ENCODE measurements at places on chromosomes 4 and X.

- no peak for DNase-seq
Measured at GRCh38 chr4:61773655-61774245, 573.6 kb downstream of the ADGRL3 start.

DNA sequence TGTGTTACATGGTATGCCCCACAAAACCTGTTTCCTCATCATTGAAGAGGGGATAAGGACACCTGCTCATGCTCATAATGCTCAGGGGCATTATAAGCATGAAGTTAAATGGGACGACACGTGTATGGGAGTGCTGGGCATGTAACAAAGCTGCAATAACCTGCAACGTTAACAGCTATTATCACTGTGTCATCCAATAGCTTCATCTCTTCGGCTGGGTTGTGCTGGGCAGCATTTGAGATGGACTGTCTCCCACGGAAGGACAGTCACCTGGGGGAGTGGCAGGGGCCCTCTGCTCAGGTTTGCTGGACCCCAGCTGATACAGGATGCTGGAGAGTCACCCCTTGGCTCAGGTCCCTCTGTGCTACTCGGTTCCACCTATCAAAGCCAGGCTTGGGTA lies 94.5 kb downstream of the NSUN7 start:
- no peak for DNase-seq

- no peak for DNase-seq
Measured at GRCh38 chr4:15451866-15452765, 17.6 kb upstream of the CC2D2A start.

- DNase-seq, result no peak
Measured at GRCh38 chr4:98663226-98664006, 5.0 kb upstream of the TSPAN5 start.

DNA sequence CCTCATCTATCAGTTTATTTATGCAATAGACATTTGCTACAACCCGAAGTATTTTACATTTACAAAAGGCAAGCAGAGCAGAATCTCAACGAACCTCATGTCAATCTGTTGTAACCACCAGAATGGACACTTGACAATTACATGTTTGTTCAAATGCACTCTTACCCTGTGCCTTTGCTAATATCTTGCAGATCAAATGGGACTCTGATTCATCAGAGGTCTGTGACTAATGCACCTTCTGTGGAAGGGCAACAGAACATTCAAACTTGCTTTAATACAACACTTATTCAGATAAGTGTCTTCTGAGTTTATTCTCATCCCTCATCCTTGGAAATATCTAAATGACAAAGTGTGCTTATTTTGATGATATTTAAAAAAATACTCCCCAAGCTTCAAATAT lies 644.7 kb upstream of the PCDH10 start:
- no peak for DNase-seq

DNA sequence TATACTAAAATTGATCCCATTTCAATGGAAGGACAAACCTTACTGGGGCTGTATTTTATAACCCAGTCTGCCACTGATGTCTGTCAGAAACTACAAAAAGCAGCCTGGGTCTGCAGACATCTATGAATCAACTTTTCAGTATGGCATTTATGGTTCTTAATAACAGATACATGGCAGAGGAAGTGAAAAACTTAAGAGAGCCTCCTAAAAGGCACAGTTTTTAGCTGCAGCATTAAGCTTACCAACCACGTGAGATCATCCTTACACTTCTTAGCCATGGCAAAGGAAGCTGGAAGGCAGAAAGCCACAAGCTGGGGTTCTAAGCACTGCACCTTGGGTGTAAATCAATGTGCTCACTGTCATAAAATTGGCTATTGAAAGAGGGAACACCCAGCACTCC lies 16.6 kb upstream of the UGT2B17 start:
- no peak for DNase-seq

- DNase-seq, result no peak
Measured at GRCh38 chr4:89682808-89683207, 154.2 kb downstream of the SNCA start.

GRCh38 chr4:168218645-168219044 lies 99.9 kb downstream of the DDX60 start:
- no peak for DNase-seq

- DNase-seq, result no peak
Measured at GRCh38 chr4:54050214-54050904, 14.0 kb downstream of the CHIC2 start.

GRCh38 chrX:151391722-151392121 lies 5.3 kb upstream of the VMA21 start:
- DNase-seq, result no peak

- no peak for DNase-seq
Measured at GRCh38 chr4:98341309-98341708, 80.1 kb downstream of the RAP1GDS1 start.

GRCh38 chrX:17737710-17737985 lies 355 bp downstream of the SCML1 start:
- no peak for DNase-seq

GRCh38 chr4:53895137-53895536 lies 169.3 kb downstream of the CHIC2 start:
- DNase-seq, result no peak

- no peak for DNase-seq
Measured at GRCh38 chr4:114378305-114378903, 220.2 kb upstream of the UGT8 start.

DNA sequence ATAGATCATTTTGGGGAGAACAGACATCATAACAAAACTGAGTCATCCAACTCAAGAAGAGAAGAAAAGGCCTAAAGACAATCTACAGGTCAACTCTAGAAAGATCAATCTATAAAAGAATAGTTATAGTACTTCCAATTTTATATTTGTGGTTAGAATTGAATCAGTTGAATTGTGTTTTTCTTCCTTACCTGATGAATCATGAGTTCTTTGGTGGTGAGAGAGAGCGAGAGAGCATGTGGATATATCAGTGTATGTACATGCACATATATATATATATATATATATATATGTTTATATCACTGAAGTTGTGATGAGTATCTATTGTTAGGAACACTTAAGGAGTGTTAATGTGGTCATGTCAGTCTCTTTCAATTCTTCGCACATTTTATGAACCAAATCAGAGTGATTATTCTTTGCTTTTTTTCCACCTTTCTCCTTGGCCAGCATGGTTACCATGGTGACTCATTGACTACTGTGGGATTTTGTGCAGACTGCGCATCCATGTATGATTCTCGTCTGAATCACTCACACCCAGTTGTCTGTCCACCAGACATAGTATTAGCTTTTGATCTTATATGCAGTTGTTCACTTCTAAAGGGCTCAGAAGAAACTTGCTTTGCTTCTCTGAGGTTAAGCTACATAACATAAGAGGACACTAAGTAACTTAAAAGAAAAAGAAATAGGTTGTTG lies 90.4 kb upstream of the RAB40AL start:
- DNase-seq, result no peak

- no peak for DNase-seq
Measured at GRCh38 chr4:165138843-165139242, 26.2 kb upstream of the TMEM192 start.

- DNase-seq, result no peak
Measured at GRCh38 chrX:70769659-70770227, 138.8 kb downstream of the TEX11 start.

DNA sequence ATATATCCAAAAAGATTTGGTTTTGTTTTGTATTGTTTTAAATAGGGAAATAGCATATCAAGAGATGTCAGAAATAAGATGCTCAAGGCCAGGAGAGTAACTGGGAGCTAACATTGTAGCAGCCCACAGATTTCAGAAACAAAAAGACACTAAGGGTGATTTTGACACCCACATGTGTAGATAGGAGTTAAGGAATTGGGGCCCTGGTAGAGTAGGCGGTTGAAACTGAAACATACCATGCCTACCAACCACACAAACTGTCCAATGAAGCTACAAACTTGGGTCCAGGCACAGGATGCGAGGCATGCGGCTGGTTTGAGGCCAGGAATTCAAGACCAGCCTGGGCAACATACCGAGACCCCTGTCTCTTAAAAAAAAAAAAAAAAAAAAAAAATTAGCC lies 6.3 kb upstream of the HSPA4L start:
- DNase-seq, result no peak

DNA sequence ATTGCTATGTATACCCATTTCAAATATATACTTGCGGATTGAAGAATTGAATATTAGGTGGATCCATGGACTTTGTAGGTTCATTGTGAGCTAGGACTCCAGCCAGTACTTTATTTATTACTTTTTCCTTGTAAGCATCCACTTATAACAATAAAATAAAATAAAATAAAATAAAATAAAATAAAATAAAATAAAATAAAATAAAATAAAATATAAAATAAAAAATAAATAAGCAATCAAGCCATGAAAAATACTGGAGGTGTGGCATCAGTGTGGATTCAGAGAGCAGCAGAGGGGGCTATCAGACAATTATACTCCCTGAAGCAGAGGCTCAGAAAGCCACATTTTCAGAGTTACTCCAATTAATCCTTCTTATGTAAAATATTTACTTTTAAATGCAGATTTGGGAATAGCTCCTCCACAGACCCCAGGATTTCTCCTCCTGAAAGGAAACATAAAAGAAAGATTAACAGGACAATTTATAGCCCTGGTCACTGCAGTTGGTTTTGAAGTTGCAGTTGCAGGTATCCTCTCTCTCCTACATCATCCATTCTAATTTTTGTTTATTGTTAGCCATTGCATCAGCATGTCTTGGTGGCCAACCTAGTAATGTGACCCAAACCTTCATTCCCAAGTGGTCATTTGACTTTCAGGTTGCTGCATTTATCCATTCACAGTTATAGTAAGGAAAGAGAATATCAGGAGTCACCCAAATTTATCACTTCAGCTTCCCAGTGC lies 2025.2 kb upstream of the IGFBP7 start:
- DNase-seq, result no peak

- DNase-seq, result no peak
Measured at GRCh38 chr4:176186671-176187395, 8.6 kb downstream of the SPATA4 start.

Measured in sciatic nerve (tissue), 2 donors.